Stimulated activated CD4-positive, alpha-beta T cell treated with anti-CD3 and anti-CD28 coated beads, Interleukin-1b, Interleukin-23, amount 100 ng/mL, for 1 hour (primary cell): ENCODE measurements at places on chromosomes 11 and 22.
A peak's percentile ranks its signal among the peaks of the same experiment; 100 is the strongest.

DNA sequence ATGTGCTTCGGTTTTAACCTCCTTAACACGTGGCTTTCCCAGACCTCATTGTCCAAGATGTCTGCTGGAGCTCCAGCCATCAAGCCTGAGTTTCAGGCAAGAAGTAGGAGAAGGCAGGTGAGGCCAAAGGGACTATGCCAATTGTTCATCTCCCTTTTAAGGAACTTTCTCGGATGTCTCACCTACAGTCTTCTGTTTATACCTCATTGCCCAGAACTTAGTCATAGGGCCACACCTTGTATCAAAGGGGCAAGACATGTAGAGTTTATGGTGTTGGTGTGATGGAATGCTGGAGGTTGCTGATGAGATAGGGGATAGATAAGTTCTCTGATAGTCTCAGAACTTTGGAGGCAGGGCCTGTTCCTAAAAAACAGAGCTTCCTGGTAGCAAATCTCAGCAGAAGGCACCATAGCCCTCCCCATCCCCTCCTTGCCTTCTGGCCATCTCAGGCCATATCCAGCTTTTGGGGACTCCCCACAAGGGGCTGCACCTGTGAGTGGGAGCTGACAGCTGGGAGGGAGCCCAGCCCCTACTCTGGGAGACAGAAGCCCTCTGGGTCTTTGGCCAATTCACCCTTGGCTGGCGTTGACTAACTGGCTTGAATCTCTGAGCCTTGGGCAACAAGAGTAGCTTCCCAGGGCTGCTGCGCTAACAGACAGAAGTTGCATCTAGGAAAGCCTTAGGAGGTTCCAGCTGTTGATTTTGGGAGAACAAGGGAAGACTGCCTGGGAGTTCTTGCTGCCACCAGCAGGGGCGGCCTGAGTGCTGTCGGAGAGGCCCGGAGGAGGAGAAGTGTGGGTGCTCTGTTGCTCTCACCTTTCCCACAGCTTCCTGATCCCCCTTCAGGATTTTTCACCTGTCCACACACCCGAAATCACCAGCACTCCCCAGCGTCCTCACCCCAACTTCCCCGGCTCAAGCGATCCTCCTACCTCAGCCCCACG, 149.8 kb upstream of the THY1 start:
- DNase-seq, result no peak

DNA sequence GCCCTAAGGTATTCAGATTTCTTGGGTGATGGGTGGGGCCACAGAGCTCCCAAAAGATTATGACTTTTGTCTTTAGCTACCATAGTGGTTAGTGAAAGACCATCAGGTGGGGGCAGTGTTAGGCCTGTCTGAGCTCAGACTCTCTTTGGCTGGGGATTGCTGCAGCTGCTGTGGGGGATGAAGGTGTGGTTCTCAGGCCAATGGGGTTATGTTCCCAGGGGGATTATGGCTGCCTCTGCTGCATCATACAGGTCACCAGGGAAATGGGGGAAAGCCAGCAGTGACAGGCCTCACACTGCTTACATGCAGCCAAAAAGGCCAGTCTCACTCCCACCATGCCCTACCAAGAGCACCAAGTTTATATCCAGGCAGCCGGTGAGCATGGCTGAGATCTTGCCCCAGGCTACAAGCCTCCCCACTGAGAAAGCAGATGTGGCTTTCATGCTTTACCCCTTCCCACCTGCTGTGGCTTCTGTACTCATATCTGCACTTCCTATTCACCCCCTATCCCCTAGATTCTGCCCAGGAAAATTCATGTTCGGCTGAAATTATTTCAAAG, 24.8 kb downstream of the CNTF start:
- DNase-seq, result no peak

DNA sequence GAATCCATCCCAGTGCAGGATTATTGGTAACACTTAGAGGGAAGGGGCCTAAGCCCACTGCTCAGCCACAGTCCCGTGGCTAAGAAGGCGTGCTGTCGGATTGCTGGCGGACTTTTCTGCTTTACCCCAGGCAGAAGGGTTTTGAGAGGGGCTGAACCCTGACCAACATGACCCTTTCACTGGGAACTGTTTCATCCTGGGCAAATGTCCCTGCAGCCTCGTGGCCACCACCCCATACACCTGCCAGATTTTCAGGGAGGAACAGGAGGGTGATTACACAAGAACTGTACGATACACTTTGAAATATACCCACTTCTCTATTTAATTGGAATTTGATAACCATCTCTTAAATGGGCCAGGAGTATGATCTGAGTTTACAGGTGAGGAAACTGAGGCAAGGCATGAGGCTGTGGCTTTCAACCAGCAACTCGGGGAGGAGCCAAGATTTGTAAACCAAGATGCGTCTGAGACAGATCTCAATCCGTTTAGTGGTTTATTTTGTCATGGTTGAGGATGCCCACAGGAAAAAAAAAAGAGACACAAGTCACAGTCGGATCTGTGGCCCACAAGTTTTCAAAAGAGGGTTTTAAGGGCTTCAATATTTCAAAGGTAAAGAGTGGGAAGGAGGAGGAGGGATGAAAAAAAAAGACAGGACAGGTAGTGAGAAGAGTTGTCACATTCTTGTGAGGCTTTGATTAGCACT, 6.1 kb upstream of the APOL3 start:
- DNase-seq, result no peak

- DNase-seq, result no peak
Observed at GRCh38 chr22:30607300-30607930, 441 bp downstream of the TCN2 start.

- no peak for DNase-seq
Observed at GRCh38 chr11:24422376-24422775, 74.5 kb upstream of the LUZP2 start.

GRCh38 chr11:129790106-129790505, 25.5 kb upstream of the TMEM45B start:
- DNase-seq, result no peak

GRCh38 chr11:31973172-31973571, 117.7 kb upstream of the RCN1 start:
- DNase-seq, result no peak

DNA sequence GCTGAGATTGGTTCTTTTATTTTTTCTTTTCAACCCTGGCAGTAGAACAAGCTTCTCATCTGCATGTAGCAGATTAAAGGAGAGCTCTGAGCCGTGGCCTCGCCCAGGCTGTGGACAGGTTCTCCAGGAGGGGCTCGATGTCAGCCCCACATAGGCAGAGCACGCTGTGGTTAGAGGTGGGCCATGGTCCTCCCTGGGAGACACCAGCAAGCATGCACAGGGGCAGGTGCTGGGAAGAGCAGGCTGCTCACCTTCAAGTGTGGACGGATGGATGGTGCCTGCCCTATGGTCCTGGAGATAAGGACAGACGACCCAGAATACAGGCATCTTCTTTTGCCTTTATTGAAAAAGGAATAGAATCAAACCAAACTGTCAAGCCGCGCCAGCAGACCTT, 634.8 kb downstream of the BRD1 start:
- DNase-seq, result no peak

GRCh38 chr11:61999141-61999975, 31.9 kb upstream of the FTH1 start:
- DNase-seq, result no peak

DNA sequence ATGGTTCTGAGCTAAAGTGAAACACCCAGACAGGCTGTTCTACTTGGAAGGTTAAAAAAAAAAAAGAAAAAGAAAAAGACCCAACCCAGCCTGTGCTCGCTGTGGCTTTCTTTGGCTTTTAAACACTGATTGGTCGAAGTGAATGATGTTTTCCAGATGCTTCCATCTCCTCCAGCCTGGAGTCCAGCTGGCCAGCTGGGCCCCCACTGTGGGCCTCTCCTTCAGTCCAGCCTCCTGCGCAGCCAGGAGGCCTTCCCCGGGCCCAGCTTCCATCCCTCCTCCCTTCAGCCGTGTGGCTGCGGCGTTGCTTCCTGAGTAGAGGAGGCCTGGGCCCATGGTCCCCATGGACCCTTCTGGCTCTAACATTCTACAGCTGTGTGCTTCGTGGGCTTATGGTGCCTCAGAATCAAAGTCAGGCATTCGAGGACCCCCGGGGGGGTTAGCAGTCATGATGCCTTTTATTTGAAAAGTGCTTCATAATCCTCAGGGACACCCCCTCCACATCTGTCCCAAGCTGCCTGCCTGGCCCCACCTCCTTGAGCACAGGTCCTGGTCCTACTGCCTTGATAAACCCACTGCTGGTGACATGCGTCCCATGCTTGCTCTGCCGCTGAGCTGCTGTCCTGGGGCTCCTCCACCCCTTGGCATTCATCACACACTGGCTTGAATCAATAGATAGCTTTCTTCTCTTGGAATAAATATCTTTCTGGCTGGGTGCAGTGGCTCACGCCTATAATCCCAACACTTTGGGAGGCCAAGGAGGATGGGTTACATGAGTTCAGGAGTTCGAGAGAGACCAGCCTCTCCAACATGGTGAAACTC, 42.2 kb upstream of the FBLN1 start:
- no peak for DNase-seq

GRCh38 chr11:58055806-58056401, 25.2 kb downstream of the OR6Q1 start:
- no peak for DNase-seq

GRCh38 chr22:17475318-17476230, 87.7 kb upstream of the SLC25A18 start:
- no peak for DNase-seq

GRCh38 chr11:119741369-119742262, 12.6 kb upstream of the NECTIN1 start:
- DNase-seq, result peak; percentile 54
